ENCODE measurements at places on chromosomes 12 and 14.
A peak's percentile ranks its signal among the peaks of the same experiment; 100 is the strongest.

GRCh38 chr12:1204581-1205121, 213.6 kb downstream of the ERC1 start:
- DNase-seq, result no peak

DNA sequence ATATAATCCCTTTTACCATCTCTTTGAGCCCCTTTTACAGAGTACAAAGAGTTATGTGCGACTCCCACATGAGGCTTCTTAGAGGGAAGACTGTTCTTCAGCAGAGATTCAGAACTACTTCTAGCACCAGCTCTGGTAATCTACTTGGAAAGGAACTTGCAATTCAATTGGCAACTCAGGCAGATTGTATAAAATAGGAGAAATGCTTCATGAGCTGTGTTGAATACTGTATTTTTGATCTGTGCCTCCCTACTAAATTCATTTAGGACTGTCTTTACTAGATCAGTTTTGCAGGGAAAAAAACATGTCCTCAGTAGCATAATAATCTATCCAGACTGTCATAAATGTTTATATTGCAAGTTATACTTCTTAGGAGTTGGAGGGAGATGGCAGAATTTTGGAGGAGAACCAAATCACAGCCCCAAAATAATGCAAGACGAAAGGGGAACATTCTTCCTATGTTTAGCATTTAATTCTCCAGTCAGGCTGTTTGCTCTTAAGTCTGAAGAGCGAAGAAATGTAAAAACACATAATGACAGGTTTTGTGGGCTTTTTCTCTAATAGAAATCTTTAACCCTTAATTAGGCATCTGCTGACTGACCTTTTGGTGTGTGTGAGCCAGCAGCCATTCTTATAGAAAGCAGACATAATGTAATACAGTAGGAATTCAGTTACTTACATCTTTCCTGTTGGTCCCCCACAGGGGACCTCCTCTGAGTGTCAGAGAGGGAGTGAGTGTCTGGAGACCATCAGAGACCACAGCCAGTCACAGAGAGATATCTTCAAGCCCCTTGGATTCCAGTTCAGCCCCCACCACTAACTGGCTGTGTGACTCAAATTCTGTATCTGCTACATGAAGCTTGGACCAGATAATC, 3.9 kb downstream of the ANO4 start:
- no peak for DNase-seq

DNA sequence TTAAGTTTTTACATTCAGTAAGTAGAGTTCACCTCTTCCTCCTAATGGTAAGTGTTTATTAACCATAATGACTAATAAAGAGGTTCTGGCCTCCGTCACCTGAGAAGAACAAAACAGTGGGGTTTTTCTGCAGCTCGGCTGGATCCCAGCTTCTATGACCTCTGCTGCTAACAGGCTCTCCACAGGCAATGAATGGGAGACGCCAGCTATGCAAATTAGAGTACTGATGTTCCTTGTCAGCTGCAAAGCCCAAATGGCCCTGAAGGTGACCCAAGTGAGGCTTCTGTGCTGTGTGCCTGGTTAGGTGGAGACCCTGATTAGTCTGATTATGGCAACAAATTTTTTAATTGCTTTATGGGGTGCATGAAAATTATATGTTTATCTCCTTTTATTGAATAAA, 218.1 kb downstream of the APAF1 start:
- no peak for DNase-seq

- no peak for DNase-seq
Measured at GRCh38 chr12:29990971-29991370, 207.2 kb upstream of the TMTC1 start.

DNA sequence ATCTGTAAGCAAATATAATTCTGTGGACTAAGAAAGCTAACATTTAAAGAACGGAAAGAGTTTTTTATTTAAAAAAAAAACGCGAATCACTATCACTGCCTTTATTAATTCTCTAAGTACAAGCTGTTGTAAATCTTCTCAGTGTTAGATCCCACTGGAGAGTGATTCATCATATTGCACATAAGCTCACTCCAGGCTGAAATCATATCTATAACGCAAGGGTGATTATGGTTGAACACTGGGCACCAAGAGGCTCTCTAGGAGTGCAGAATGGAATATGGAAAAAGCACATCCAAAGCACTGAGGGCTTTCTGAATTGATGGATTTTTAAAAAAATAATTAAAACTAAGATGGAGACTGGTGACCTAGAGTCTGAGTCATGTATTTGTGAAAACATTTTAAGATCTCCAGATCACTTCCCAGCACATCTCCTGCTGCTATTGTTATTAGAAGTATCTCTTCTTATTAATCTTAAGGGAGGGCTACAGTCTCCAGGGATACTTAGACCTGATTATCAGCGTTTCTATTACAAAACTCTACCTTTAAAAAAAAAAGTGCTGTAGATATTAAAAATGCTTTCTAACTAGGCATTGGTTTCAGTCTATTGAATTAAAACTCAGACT, 1106.8 kb downstream of the AACS start:
- DNase-seq, result no peak

DNA sequence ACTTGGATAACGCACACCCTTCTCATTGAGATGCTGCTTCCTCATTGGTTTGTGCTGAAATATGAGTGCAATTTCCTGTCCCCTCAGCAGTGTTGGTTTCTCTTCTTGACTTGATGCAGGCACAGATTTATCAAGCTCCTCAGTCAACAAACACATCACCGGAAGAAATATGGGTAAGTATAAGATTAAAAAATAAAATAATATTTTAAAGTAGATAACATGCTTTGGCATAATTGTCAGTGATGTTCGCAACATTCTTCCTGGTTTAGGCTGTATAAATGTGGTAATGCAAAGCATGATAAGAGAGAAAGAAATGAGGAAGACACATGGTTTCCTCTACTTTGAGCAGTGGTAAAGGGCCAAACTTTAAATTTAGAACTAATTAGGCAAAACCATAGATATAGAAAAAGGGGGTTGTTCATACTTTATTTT, at the start of gene GPR65:
TSS of gene GPR65 (plus strand) at position 86 of the 432 bp plus-strand sequence. CDS start 5,713 bp downstream, outside the sequence.
- peak; percentile 85 for DNase-seq

GRCh38 chr12:104669089-104669721, 212.5 kb downstream of the CHST11 start:
- DNase-seq, result no peak

GRCh38 chr12:100721169-100721568, 73.4 kb upstream of the ANO4 start:
- no peak for DNase-seq

- peak; percentile 59 for DNase-seq
Measured at GRCh38 chr12:8057839-8058238, 8.3 kb downstream of the C3AR1 start.

- DNase-seq, result no peak
Measured at GRCh38 chr14:101153691-101154090, 250.2 kb upstream of the RTL1 start.

- no peak for DNase-seq
Measured at GRCh38 chr14:67557118-67557517, 24.0 kb downstream of the PLEKHH1 start.

GRCh38 chr12:131197490-131197889, 243.8 kb downstream of the ADGRD1 start:
- DNase-seq, result no peak

DNA sequence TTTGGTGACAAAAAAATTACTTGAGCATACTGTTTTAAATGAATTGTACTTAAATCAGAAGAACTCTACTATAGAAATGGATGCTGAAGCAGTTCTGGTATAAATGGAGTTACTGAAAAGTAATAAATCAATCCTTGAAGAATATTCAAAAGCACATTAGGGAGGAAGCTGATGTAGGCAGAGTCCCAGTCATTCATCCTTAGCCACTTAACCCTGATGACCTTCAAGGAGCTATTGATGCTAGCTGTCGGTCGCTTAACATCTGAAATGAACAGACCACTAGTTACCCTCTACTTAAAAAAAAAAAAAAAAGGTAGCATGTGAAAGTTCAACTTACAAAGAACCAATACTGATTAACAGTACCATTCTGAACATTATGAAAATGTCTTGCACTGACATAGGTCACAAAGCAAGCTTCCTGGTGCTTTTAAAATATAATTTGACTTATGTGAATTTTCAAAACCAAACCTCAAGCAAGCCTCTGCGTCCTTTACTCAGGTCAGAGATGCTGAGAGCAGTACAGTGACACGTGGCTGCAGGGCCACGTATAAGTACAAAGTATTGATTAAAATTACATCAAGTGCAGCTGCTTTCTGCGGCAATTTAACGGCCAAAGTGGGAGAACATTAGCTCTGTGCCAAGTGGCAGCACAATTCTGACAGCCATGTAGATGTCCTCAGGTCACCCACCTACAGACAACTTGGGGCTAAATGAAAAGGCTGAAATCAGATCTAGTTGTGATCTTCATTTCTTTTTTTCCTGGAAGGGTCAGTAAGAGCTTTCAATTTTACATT, 18.1 kb downstream of the PPM1H start:
- DNase-seq, result no peak

GRCh38 chr12:116037941-116038837, 239.3 kb downstream of the MED13L start:
- DNase-seq, result no peak

- DNase-seq, result no peak
Measured at GRCh38 chr12:90628213-90628612, 326.8 kb downstream of the CCER1 start.

GRCh38 chr12:58029260-58029659, 87.9 kb downstream of the ATP23 start:
- DNase-seq, result no peak

DNA sequence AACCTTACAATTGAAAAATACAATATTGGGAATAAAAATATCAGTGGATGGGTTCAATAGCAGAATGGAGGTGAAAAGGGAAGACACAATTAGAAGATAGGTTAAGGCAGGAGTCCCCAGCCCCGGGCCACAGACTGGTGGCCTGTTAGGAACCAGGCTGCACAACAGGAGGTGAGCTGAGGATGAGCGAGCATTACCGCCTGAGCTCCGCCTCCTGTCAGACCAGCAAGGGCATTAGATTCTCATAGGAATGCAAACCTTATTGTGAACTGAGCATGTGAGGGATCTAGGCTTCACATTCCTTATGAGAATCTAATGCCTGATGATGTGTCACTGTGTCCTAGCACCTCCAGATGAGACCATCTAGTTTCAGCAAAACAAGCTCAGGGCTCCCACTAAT, 27.3 kb upstream of the ST8SIA1 start:
- no peak for DNase-seq

DNA sequence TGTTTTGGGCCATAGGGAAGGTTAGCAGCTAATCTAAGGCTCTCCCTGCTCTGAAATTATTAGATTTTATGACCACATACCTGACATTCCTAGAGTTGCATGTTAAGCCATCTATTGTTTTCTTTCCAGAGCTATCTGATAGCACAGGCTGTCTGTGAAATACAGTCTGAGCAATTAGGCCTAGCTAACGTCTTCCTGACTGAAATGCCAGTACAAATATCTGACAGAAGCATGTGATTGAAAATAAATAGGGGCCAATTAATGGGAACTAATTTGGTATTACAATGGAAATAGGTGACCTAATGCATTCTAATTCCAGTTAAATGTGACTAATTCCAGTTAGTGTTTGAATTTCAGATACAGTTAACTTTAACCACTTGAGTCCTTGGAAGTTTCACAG, 115.2 kb downstream of the C12orf75 start:
- no peak for DNase-seq

DNA sequence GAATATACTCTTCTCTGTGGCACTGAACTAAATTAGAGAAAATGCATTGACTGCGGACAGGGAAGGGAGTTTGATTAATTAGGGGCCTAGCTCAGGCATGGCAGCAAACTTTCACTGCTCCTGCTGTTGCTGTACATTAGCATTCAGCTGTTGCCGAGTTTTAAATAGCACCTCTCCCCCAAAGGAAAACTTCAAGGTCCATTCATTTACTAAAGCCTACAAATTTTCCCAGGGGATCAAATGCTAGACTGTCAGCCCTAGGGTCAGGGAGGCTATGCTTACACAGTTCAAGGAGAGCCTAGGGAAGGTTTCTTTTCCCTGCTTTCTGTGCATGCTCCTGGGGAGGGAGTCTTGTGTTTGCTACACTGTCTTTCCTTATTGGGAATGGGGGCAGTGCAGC, 60.0 kb upstream of the GZMB start:
- no peak for DNase-seq

DNA sequence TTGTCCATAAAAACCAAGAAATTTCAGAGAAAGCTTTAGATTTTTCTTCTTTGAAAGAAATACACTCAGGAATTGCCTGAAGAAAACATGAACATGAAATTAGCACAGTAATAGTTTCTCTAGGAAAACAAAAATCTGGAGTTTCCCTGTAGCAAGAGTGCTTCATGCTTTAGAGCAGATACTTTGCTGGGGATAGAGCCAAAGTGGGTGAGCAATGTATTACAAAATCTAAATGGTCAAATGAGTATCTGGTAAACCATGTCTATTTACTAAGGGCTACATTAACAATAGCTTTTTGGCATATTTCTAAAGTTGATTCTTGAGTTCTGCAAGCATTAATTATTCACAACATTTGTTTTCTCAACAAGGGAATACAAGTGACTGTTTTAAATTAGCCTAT, 26.2 kb downstream of the AVPR1A start:
- DNase-seq, result no peak

DNA sequence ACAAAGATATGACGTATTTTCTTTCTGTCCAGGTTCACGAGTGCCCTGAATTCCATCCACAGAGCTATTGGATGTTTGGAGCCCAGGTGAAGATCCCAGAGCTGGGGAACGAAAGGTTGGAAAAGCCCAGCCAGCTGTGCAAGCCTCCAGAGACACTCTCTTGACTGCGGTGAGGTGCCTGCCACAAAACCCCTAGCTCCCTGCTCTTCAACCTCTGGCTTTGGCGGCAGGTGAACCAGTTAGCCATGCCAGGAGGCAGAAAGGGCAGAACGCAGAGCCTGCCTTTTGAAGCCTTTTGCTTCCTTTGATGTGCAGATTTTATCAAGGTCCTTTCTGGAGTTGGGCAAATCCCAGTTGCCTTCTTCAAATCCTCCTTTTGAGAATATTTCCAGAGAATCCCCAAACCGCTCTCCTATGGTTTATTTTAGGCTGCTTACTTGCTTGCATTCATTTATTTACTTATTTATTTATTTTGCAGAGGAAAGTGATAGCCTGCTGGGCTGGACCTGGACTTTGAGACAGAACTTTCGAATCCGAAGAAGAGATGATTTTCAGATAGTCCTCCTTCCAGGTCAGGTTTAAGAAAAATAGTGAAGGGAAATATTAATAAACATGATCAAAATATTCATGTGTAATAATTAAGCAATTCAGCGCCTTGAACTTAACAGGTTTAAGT, 411.2 kb upstream of the TBX3 start:
- no peak for DNase-seq

DNA sequence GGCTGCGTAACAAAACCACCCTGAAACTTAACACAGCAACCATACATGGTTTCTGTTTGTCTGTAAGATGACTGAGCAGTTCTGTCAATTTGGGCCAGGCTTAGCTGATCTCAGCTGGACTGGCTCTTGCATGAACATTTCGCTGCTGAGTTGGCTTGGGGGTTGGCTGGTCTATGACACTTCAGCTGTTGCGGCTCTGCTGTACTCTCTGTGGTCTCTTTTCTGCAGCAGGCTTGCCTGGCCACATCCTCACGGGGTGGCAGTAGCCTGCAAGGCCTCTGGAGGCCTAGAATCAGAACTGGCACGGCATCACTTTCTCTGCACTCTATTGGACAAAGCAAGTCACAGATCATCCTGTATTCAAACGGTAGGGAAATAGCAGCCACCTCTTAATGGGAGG, 216.2 kb downstream of the BCL11B start:
- no peak for DNase-seq

GRCh38 chr12:124543590-124544310, 23.7 kb downstream of the NCOR2 start:
- no peak for DNase-seq

Data from suppressor macrophage (primary cell).